ENCODE measurements at places on chromosomes 2 and 18.

GRCh38 chr2:129780316-129781270, 198.9 kb upstream of the RAB6C start:
- DNase-seq = no peak

DNA sequence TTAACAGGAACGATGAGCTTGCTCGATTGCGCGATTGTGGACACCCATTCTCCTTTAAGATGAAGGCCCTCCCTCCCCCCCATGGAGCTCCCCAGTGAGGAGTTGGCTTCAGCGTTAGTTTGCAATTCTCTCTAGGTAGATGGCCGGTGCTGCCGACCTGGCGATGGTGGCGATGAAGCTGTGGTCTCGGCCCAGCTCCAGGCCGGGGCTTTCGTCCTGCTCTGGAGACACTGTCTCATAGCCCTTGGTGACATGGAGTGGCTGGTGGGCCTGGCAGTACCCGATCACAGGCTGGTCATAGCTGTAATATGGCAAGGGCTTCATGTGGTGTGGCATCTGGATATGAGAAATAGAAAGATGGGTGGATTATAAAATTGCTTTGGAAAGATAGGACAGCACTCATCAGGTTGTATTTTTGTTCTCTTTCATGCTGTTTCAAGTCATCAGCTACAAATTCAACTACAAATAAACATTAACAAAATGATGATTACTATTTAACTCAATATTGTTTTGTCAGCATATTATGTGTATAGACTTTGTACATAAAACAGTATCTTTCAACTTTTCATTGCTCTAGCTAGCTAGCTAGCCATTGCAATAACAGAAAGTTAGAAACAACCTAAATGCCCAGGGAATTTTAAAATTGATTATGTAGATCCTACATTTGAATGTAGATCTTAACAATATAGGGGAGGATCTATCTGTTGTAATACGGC, 773.4 kb downstream of the LRRTM4 start:
- DNase-seq = no peak

DNA sequence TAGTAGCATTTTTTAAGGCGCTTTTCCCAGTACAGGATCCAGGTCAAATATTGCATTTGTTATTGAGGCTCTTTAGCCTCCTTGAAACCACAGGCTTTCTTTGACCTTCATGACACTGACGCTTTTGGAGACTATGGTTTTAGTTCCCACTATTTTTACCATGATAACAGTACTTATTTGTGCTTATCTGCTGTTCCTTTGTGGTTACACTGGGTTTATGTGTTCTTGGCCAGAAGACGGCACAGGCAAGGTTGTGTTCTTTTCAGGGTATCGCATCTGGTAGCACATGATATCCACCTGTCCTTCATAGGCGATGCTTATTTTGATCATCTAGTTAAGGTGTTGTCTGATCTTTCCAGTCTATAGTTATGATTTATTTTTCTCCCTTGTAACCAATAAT, 16.8 kb upstream of the MBOAT2 start:
- DNase-seq = no peak

DNA sequence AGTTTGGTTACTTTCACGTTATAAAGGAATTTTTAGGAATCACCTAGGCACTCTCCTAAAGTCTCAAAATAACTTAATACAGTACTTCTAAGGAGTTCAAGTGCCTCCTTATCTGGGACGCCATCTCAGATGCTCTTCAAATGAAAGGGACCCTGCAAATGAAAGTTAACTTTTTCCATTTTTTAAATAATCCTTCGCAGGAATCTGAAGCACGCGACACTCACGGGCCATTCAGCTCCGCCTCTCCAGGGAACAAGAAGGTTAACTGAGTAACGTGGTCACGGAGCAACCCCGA, 537 bp upstream of the ZC3H15 start:
- no peak for DNase-seq

- DNase-seq = no peak
These were observed 10.9 kb downstream of the TMEM200C start for GRCh38 chr18:5884375-5884774.

- DNase-seq = no peak
These were observed 57.5 kb downstream of the DTNA start for GRCh38 chr18:34767601-34768027.

GRCh38 chr18:50472941-50473340, 86.9 kb upstream of the MAPK4 start:
- DNase-seq = no peak

- DNase-seq = no peak
These were observed 87.7 kb upstream of the HAAO start for GRCh38 chr2:42879913-42880737.

- no peak for DNase-seq
These were observed 228.4 kb upstream of the COPS8 start for GRCh38 chr2:236857246-236857645.

DNA sequence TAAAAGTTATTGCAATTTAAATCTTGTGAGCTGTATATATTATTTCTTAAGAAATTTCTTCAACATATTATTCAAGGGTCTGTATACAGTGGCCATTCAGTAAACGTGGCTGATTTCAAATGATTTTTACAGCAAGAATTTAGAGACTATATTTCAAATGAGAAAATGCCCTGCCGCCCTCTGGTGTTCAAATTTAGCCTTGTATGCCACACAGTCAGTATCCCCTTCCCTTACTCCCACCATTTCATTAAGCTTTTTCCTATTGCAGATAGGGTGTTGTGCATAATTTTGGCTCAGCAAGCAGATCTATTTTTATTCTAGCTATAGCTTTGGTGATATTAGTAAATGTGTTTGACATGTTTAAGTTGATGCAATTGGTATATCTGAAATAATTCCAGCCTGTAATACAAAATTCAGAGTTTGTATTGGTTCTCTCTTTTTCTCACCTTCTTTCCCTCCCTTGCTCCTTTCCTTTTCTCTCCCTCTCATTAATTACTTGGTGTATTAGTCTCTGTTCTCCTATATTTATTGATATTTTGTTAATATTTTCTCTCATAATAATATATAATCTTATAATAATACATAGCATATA, 22.8 kb upstream of the SCN7A start:
- DNase-seq = peak; percentile 27

DNA sequence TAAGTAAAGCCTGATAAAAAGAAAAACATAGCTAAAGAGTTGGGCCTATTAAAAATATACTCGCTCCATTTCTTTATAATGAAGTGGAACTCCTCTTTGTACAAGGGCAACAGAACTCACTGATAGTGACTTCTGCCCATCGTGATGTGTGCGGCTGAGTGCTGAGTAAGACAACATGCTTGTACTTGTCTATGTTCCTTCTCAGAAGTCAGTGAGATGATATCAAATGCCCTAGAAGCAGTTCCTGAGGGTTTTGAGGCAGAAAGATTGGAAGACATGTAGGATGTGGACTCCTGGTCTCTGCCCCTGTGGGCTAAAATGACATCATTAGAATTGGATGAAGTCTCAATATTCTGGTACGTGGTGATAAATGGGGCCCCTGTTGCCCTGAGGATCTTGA, 73.8 kb downstream of the USP40 start:
- no peak for DNase-seq

DNA sequence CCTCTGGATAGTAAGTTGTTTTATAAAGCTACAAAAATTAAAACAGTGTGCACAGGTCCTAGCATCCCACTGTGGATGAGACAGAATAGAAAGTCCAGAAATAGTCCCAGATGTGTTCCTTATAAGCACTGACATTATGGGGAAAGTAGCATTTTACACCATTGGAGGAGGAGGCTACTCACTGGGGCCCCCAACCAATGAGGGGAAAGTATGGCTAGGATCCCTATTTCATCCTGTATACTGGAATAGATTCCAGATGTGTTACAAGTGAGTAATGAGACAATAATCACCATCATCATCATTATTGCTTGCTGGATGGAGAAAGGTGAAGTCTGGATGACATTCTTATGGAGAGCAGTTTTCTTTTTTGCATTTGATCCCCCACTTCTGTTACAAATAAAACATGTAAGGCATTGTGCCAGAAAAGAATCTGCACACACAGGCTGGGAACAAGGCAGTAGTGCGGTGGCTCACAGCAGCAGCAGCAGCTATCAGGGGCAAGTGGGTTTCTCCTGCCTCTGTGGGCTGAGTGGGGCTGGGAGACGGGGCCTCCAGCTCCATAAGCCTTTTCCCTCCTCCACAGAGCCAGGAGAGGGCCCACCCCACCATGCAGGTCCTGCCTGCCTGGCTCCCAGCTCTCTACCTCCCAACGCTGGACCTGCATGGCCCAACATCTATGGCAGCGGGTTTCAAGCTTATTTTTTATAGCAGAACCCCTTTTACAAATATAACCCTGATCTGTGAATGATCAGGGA, 5.0 kb downstream of the ARID5A start:
- DNase-seq = no peak

DNA sequence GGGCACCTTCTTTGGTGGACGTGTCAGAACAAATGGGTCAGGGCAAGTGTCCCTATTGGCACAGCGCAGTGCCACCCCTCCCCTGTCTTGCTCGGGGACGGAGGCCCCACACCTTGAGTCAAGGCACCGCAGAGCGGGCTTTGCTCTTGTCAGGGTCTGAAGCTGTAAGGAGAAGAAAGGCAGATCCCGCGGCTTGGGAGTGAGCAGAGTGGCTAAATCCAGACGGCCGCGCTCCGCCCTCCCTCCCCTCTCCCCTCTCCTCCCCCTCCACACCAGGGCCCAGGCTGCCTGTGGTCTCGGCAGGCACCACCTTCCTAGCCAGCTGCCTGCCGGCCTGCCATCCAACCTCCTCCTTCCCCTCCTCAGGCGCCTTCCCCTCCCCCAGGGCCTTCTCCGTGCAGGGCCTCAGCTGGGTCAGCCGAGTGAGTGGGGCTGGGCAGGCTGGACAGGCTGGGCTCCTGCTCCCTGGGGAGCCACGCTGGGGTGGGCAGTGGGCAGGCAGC, 25.8 kb downstream of the SPEG start:
- DNase-seq = peak; percentile 70

GRCh38 chr2:180872255-180872654, 108.2 kb upstream of the UBE2E3 start:
- DNase-seq = no peak

DNA sequence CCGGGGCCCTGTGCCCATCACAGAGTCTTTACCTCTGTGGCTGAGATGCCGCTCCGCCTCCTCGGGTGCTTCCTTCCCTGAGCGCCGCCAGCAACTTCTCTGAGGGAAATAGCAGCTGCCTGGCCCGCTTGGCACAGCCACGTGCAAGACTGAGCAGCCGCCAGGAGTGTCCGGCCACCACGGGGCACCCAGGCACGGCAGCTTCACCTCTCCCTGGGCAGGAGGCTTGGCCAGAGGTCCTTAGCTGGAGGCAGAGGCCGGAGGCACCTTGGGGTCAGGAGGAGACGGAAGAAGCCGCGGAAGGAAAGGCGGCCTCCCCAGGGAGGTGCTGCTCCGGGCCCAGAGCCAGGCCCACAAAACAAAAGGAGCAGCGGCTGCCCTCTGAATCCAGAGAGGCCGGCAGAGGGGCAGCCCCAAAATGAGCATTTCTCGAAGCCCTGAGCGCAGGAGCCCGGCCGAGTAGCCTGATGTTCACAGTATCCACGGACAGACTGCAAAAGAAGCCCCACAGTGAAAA, 6.0 kb upstream of the LIMS2 start:
- no peak for DNase-seq

- no peak for DNase-seq
These were observed 46.1 kb upstream of the GPC1 start for GRCh38 chr2:240389302-240389805.

DNA sequence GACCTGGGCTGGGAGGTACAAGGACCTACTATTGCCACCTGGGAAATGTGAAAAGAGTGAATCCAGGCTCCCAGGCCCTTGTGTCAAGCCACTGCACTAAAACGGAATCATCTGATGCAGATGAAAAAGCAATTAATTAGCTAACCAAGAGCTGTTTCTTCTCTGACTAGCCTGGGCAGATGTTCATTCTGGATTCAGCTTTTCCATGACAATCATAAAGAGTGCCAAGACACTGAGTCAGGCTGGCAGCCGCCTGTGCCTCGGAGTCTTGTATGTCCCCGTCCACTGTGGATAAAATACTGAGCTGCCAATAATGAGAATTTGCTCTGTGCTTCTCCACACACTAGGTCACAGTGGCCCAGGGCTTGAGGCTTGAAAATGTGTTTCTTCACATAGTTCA, 21.7 kb upstream of the LCLAT1 start:
- DNase-seq = no peak

GRCh38 chr2:119259296-119259860, 35.7 kb downstream of the STEAP3 start:
- no peak for DNase-seq
